CD8-positive, alpha-beta memory T cell (primary cell): ENCODE measurements at places on chromosomes 6 and 20. TPM values are rescaled to one million over a fixed set of nuclear protein-coding genes. Genes with fewer than 3 reads are reported as not detected.

Gene PRR18
- 0.09 TPM for total RNA-seq

Gene CTCFL
- not detected for total RNA-seq

DNA sequence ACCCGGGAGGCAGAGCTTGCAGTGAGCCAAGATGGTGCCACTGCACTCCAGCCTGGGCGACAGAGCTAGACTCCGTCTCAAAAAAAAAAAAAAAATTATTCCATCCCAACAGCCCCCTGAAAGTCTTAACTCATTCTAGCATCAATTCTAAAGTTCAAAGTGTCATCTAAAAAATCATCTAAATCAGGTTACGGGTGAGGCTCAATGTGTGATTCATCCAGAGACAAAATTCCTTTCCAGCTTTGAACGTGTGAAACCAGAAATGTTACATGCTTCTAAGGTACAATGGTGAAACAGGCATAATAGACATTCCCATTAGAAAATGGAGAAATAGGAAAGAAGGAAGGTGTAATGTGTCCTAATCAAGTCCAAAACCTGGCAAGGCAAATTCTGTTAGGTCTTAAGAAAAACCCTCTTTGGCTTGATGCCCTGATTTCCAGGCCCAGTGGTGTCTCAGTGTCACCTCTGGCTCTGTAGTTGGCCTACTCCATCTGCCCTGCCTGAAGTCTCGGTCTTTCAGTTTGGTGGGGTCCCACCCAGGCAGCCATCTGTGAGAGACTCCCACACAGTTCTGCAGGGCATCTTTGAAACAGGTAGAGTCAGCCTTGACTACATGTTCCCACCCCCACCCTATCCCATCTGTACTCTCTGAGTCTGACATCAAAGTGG, 43.5 kb downstream of the HFE start:
- DNase-seq = no peak
- no peak overlapping the region for H3K4me3 ChIP-seq
- H3K36me3 ChIP-seq = no peaks in the 10 kb centered on the region
- peaks cover 36% of the 10 kb centered on the region for H3K4me1 ChIP-seq

GRCh38 chr20:46758929-46759669, 49.6 kb downstream of the SLC2A10 start:
- H3K4me3 ChIP-seq = no peak overlapping the region
- no peaks in the 10 kb centered on the region for H3K36me3 ChIP-seq
- peaks cover 4% of the 10 kb centered on the region for H3K27me3 ChIP-seq
- H3K27ac ChIP-seq = no peak overlapping the region
- no peak for DNase-seq

- no peaks in the 10 kb centered on the region for H3K27me3 ChIP-seq
- DNase-seq = no peak
- peaks cover 61% of the 10 kb centered on the region for H3K36me3 ChIP-seq
- no peak overlapping the region for H3K27ac ChIP-seq
- peaks cover 36% of the 10 kb centered on the region for H3K4me1 ChIP-seq
- no peak overlapping the region for H3K4me3 ChIP-seq
Observed at GRCh38 chr6:158786645-158787304, 32.4 kb downstream of the EZR start.

DNA sequence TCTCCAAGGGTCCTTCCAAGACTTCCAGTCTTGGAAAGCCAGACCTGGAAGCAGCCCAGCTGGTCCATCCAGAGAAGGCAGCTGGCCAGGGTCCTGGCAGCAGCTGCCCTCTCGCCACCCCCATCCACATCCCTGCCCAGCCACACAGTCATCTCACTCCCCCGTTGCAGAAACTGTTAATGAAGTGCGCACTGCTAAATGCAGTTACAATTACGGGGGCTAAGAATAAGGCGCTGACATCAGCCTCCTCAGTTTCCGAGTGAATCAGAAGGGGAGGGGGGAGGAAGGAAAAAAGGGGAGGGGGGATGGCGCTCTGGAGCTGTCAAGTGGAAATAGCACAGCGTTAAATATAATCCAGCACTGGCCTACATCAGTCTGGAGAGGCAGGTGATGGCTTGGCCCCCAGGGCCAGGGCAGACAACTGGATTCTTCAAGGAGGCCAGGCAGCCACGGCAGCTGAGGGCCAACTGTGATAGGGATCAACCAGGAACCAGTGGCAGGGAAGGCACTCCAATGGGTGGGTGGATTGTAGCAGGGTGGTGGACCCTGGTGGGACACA, 6.9 kb downstream of the RIMS4 start:
- H3K4me1 ChIP-seq = no peaks in the 10 kb centered on the region
- peaks cover 18% of the 10 kb centered on the region for H3K27me3 ChIP-seq
- no peak overlapping the region for H3K4me3 ChIP-seq
- no peaks in the 10 kb centered on the region for H3K36me3 ChIP-seq
- no peak overlapping the region for H3K27ac ChIP-seq

DNA sequence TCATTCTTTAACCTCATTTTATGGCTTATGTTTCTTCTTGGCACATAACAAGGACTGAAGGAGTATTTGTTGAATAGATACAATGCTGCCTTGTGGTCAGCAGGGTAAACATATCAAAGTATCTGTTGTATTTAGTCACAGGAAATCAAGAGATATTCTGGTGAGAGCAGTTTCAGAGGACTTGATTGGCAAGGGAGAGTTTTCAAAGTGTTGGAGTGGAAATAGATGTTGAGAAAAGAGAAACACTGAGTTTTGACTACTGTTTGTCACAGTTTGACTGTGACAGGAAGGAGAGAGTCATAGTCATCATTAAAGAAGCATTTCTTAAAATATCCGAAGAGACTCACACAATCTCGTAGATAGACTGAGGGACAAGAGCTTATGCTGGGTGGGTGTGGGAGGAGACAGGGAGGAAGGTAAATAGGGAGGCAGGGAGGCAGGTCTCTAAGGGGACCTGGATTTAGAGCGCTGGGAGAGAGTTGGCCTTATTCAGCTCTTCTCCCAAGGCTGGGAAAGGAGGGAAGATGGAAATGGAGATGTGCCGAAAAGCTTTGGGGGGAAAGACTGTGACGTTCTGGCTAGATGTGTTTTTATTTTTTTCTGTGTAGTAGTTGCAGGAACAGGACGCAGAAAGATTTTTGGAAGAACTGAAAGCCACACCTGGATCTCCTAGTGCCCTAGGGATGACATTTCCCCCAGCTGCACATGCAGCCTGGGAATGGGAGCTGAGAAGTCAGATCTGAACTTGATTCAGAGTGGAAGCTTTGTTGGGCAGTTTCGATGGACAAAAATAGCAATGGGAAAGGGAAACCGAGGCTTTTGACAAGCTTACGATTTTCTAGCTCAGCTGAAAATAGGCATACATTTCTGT, 65.0 kb upstream of the IFNGR1 start:
- H3K27ac ChIP-seq = no peak overlapping the region
- no peak overlapping the region for H3K4me3 ChIP-seq
- peaks cover 3% of the 10 kb centered on the region for H3K27me3 ChIP-seq
- no peaks in the 10 kb centered on the region for H3K4me1 ChIP-seq
- H3K36me3 ChIP-seq = no peaks in the 10 kb centered on the region

- no peak overlapping the region for H3K27ac ChIP-seq
- no peaks in the 10 kb centered on the region for H3K27me3 ChIP-seq
- H3K36me3 ChIP-seq = no peaks in the 10 kb centered on the region
- no peak overlapping the region for H3K4me3 ChIP-seq
Observed at GRCh38 chr6:109174916-109175315, 79.6 kb downstream of the CEP57L1 start.

GRCh38 chr20:48128436-48128835, 343.2 kb upstream of the SULF2 start:
- H3K27ac ChIP-seq = no peak overlapping the region
- H3K4me1 ChIP-seq = no peaks in the 10 kb centered on the region
- no peaks in the 10 kb centered on the region for H3K36me3 ChIP-seq
- no peak for DNase-seq
